ENCODE measurements at places on chromosomes 16 and 17.

GRCh38 chr16:59905606-59906005 is 1171.5 kb upstream of the GOT2 start:
- DNase-seq, result no peak

DNA sequence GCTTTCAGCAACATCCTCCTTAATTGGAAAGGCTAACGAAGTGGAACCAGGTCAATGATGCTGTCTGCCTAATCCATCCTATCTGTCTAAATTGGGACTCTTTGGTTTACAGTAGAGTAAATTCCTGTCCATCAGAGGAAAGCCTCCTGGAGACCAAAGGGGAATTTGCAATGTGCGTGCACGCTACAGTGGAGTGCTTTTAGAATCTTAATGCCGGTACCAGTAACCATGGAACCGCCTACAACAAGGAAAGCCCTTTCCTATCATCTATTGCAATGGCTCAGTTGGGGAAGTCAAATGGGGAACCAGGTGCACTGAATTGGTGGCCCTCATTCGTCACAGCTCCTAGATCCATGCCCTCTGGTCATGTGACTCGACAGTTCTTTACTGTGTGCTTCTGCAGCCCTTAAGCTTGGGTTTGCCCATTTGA is 110.1 kb downstream of the XYLT1 start:
- DNase-seq, result no peak

GRCh38 chr16:51931653-51932052 is 615.3 kb downstream of the TOX3 start:
- DNase-seq, result no peak

DNA sequence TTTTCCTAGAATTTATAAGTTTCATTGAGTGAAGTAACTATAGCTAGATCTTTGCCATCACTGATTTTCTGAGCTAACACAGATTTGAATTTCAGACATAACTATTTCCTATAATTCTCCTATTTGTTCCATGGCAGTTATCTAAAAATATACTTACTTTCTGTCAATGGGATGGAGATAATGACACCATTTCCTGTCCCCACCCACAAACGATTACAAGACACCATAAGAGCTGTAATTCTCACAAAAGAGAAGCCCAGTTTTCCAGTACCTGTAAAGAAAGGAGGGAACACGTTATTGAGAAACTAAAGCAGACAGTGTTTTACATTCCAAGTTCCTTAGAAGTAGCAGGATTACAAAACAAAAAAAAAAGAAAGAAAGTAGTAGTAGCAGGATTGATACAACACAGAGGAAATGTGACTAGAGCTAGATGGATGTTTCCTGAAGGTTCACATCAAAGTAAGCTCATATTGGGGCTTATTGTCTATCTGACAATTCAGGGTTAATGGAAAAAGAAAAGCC is 110.9 kb upstream of the TOB1 start:
- DNase-seq, result no peak

DNA sequence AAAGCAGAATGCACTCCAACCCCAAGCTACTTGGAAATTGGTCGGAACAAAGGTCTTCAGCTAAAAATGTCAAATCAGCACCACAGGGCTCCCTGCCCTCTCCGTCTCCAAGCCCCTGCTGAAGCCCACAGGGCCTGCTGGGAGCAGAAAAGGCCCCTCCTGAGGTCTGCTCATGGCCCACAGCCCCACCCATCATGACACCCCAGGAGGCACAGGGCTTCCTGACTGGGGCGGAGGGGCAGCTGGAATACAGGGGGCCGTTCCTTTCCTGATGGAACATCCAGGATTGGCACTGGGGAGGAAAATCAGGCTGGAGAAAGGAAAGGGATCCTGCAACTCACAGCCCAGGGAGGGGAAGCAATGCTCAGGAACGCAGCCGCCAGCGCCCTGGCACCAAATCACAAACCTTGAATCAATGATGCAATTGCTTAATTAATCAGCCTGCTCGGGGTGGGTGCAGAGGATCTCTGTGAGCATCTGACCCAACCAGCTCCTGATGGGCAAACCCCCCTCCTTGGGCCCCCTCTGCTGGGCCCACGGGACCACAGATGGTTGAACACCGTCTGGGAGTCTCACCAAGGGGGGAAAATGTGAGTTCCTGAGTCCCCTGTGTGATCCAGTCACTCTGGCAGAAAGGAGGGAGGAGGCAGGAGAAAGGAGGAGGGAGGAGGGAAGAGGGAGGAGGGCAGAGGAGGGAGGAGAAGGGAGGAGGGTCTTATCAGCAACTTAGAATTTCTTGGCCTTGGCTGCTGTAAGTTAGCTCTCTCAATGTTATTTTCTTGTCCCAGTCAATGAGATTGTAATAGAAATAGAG is 155.5 kb downstream of the ZNF423 start:
- no peak for DNase-seq

DNA sequence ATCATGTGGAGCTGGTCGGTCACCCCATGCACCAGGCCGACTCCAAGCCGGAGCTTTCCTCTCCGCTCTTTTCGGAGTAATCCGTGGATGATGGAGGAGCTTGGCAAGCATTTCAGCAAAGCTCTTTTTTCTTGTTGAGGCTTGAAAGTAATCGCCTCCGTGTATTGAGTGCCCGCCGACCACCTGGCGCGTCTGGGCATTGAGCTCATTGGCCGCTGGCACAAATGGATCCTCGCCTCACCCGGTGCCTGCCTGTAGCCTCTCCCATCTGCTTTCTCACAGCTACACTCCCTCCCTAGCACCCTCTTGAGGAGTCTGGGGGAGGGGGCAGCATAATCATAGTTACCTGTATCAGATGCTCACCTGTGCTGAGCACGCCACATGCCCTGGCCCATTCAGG is 148.9 kb downstream of the CMIP start:
- DNase-seq, result no peak

- DNase-seq, result no peak
These were observed at the start of gene NLRP1 for GRCh38 chr17:5584383-5585286. TSS of gene NLRP1 (minus strand) at chr17:5584509. CDS start at chr17:5583957, 552 bp downstream.

Data from ecto neural progenitor cell (in vitro differentiated cells).